Activated CD4-positive, alpha-beta T cell treated with anti-CD3 and anti-CD28 coated beads, Interleukin-2, amount 10 ng/mL, durations not matched to agents 24 days and 14 days (primary cell): ENCODE measurements at places on chromosomes 4 and X. TPM values are rescaled to one million over a fixed set of nuclear protein-coding genes. Genes with fewer than 3 reads are reported as not detected.

- H3K36me3 ChIP-seq: peaks cover 8% of the 10 kb centered on the region
- H3K4me3 ChIP-seq: peak within 1 kb of the TSS; percentile 90
- H3K4me1 ChIP-seq: peaks cover 13% of the 10 kb centered on the region
- peak within 1 kb of the TSS; percentile 94 for H3K27ac ChIP-seq
Measured at GRCh38 chrX:13652850-13653693, at the start of gene TCEANC. Gene TCEANC (plus strand): TSS chrX:13653141. CDS start chrX:13662509, 9,368 bp downstream.

GRCh38 chrX:29257521-29257920, 670.3 kb downstream of the IL1RAPL1 start:
- no peak overlapping the region for H3K4me3 ChIP-seq
- H3K27me3 ChIP-seq: no peaks in the 10 kb centered on the region
- no peaks in the 10 kb centered on the region for H3K36me3 ChIP-seq
- no peak overlapping the region for H3K27ac ChIP-seq

- DNase-seq: no peak
- no peaks in the 10 kb centered on the region for H3K36me3 ChIP-seq
- H3K4me1 ChIP-seq: no peaks in the 10 kb centered on the region
- no peak overlapping the region for H3K27ac ChIP-seq
- no peak overlapping the region for H3K4me3 ChIP-seq
- peaks cover 1% of the 10 kb centered on the region for H3K27me3 ChIP-seq
Measured at GRCh38 chrX:19204636-19205035, 82.4 kb upstream of the ADGRG2 start.

- H3K4me1 ChIP-seq: no peaks in the 10 kb centered on the region
- no peak for DNase-seq
- no peak overlapping the region for H3K27ac ChIP-seq
- no peaks in the 10 kb centered on the region for H3K36me3 ChIP-seq
Measured at GRCh38 chr4:144903953-144904711, 193.9 kb downstream of the ANAPC10 start.

GRCh38 chrX:43333543-43333942, 322.6 kb upstream of the MAOA start:
- no peaks in the 10 kb centered on the region for H3K4me1 ChIP-seq
- H3K4me3 ChIP-seq: no peak overlapping the region
- H3K27me3 ChIP-seq: no peaks in the 10 kb centered on the region

Gene CXCL13
- 25.5 and 25.7 TPM in 2 replicates for total RNA-seq
